ENCODE measurements at places on chromosomes 13 and 19. TPM values are rescaled to one million over a fixed set of nuclear protein-coding genes. Genes with fewer than 3 reads are reported as not detected.
A peak's percentile ranks its signal among the peaks of the same experiment; 100 is the strongest.

The ZNF613 gene
- total RNA-seq = 6.9 TPM

- DNase-seq = no peak
Measured at GRCh38 chr13:94419304-94419924, 60.1 kb downstream of the DCT start.

The SAFB2 gene
- total RNA-seq = 24.6 TPM

The RANBP3 gene
- total RNA-seq = 29.2 TPM

DNA sequence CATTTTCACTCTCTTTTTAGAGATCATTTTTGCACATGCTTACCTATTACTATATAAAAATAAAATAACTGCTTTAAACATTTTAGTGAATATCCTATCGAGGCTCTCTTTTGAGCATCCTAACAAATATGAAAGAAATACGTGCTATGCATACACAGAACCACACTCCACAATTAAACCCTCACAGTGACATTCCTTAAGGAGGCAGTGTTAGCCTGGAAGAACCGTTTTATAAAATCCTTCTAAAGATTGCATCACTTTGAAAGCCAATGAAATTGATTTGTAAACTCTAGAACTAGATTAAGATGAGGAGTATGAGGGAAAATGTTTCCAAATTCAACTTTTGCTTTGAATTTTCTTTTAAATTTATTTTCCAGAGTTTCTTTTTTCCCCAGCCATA is 11.1 kb upstream of the ENOX1 start:
- no peak for DNase-seq

DNA sequence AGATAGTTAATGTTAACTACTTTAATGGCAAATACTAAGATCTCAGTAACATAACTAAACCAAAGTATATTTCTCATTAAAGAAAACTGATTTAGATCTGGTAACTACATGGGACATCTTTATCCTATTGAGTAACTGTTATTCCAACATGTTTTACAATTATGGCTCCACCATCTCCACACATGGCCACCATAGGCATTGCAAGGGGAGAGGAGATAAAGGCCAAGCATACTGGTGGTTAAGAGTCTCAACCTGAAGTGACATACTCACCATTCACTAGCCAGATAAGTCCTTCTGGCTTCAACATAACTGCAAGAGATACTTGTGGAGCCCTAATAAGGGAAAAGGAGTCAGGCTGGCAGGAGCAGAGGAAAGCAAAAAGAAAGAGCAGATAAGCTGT is 1586.4 kb upstream of the SPRY2 start:
- no peak for DNase-seq

DNA sequence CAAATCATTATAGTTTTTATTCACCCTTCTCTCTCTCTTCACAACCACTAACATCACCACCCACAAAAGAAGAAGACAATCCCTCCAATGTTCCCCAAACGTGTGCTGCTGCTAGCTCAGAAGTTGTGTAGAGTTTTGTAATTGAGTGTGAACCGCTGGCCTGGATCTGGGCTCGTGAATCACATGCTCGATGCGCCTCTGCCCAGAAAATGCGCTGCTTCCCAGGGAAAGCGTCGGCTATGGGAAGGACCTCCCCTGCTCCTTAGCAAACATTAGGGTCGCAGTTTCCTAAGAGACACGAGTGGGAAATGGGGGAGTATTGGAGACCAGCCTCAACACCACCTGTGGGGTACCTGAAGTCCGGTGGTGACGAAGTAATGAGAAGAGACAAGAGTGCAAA is 38.4 kb upstream of the ZNF726 start:
- no peak for DNase-seq

DNA sequence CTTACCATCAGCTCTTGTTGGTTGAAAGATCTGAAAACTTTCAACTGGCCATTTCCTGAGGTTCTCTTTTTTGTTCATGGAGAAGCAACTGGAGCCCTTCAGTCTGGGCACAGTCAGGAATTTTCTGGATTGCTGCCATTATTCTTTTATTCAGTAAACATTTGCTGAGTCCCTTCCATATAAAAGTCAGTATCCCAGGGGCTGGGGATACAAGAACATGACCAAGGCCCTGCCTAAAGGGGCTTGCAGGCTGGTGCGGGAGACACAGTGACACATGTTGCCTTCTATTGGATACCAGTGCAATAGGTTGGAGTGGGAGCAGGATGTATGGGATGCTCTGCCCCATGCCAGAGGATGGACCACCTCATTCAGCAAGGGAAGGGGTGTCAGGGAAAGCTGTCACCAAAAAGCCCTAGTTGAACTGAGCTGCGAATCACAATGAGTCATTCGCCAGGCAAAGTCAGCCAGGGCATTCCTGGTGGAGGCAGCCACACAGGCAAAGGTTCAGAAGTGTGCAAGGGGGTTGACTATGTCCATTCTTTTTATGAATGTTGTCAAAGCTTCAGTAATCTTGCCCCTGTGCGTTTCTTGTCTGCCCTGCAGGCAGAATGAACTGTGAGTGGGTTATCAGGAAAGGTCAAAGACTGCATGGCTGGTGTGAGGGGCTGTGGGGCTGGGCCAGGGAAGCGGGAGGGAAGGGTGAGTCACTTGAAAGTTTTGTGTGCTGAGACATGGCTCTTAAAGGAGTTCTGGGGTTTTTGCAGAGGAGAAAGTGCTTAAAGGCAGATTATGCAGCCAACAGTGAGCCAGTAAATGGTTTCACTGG is 395.9 kb downstream of the KCNRG start:
- no peak for DNase-seq

DNA sequence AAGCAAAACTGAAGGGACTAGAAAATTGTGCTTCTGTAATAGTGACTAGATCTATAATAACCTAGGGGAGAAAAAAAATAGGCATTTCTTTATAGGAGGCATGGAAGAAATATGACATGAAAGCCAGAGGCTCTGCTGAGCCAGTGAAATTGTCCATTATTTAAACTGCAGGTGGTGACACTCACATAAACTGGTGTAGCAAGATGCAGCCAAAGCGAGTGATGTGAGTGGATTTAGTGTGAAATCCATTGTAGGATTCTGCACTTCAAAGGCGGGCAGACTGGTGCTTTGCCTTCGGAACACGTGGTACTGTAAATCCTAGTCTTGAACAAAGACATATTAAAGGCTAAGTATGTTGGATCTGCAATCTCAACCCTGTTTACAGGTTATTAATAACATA is 361.9 kb downstream of the TBC1D4 start:
- DNase-seq = no peak

The OXGR1 gene
- total RNA-seq = 0.75 TPM

DNA sequence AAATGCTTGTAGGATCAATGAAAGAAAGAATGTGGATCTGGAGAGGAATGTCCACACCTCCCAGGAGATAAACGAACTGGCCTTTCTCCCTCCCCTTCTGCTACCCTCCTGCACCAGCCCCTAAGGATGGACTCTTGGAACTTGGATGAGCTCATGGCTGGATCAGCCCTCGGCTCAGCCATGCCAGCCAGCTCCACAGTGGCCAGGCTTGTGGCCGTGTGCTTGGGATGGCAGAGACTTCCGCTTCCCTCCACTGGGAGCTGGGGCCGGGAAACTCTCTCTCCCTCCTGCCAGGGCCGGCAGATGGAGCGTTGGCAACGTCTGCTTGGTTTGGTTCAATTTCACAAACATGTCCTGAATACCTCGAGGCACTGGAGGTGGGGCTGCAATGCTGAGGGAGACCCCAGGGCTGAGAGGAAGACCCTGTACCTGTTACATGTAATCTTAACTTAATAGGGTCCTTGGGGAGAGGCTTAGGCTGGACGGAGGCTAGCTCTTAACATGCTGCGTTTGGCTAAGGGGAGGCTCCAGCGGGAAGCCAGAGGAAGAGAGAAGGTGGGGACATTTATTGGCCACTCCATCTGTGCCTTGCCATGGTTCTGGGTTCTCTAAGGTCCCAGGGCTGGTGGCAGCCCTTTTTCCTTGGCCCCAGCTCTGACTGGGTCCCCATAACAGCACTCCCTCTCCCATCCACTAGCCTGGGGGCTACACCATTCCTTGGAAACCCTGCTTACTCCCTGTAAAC is 152.5 kb downstream of the IER2 start:
- peak; percentile 19 for DNase-seq

GRCh38 chr13:26602783-26603182 is 45.3 kb downstream of the WASF3 start:
- no peak for DNase-seq

GRCh38 chr13:111912991-111913760 is 153.8 kb upstream of the SOX1 start:
- no peak for DNase-seq

GRCh38 chr13:27857282-27857681 is 62.5 kb upstream of the PDX1 start:
- peak; percentile 22 for DNase-seq

GRCh38 chr13:60944863-60945262 is 470.8 kb downstream of the PCDH20 start:
- DNase-seq = no peak

The ZNF534 gene
- 0.22 TPM for total RNA-seq

DNA sequence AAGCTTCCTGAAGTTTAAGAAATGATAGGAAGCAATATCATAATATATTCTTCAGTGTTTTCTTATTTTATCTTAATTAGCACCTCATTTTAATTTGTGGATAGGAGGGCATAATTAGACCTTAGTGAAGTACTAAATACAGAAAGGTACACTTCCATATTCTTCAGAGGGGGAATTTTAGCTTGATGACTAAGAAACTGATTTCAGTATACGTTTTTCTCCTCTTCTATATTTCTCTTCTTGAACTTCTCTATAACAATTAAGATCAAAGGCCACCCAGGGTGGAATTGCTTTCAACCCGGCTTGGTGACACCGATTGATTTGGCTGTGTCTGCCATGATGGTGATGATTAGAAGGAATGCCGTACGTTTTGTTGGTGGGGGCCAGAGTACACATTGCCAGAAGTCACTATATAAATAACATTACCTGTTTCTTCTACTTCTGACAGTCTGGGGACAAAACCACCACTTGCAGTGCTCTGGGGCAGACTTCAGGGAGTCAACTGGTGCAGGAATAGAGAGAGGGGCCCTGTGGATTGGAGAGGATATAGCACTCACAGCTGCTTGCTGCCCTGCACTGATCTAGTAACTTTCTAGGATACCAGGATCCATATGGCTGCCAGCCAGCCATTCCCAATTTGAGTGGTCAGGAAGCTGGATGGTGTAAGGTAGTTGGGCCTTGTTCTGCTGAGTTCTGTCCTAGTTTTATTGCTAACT is 73.8 kb downstream of the SPATA13 start:
- DNase-seq = no peak

GRCh38 chr13:44052780-44053184 is 173.1 kb downstream of the LACC1 start:
- peak; percentile 35 for DNase-seq

DNA sequence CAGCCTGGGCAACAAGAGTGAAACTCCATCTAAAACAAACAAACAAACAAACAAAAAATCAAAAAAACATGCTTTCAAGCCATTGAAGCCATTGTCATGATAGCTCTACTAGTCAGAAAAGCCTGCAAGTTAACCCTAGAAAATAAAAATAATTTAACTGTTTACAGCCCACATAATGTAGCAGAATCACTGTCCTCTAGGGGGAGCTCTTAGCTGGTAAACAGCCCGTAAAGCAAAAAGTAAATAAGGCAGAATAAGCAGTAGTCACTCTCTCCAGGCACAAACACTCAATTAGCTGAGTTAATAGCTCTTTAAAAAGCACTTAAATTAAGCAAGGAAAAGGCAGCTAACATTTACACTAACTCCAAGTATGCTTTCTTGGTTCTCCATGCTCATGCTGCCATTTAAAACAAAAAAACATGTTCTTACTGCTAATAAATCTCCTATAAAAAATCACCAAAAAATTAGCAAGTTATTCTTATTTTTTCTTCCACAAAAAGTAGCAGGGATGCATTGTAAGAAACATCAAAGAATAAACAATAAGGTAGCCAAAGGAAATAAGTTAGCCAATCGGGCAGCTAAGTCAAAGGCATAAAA is 11.3 kb downstream of the LILRB4 start:
- DNase-seq = no peak

GRCh38 chr13:23567906-23568460 is 2.2 kb upstream of the TNFRSF19 start:
- DNase-seq = no peak

DNA sequence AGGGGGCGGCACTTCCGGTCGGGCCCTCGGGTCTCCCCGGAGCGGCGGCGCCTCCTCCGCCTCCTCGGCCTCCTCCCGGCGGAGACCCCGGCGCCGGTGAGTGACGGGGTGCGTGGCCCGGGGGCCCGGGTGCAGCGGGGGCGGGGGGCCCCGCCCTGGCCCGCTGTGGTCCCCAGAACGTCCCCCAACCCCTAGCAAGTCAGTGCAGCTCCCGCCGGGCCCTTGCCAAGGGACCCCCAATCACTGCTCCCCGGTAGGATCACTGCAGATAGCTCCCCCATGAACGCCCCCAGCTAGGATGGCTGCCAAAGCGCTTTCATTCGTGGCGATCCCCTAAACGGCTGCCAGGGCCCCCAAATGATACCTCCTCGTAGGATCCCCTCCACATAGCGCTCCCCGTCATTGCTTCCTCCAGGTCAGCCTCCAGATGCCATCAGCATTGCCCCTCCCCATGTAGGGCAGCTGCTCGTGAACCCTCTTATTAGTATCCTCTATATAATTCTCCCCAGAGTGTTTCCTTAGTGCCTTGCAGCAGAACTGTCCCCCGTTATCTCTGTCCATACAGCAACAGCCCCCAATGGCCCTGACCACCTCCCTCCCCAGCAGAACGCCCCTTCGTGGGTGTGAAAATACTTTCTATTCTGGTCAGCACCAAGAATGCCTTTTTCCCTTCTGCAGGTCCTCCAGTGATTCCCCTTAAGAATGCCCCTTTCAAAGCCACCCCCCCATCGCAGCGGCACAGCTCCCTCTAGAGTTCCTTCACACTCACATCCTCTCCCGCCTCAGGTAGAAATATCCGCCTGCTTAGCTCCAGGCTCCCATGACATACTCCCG is at the start of gene ZNF865:
ZNF865 (plus strand) TSS at position 11 of the 834 bp plus-strand sequence. CDS start 7,972 bp downstream, outside the sequence.
- peak; percentile 89 for DNase-seq

DNA sequence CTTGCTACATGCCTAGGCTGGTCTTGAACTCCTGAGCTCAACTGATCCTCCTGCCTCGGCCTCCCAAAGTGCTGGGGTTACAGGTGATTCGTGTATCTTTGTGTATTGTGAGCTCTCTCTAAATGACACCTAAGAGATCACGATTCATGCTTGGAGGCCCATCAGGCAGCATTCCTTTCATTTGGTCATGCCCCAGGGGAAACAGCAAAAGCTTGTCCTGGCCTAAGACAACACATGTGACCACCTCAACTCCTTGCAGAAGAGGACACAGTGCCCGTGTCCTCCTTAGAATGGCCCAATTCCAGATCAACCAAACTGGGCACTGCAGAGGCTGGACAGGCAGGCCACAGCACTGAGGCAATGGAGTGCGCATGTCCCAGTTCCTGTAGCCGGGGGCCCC is 32.5 kb downstream of the ZC3H4 start:
- DNase-seq = no peak

The TRPM4 gene
- total RNA-seq = 13.1 TPM

The ZNF836 gene
- 15.4 TPM for total RNA-seq

- peak; percentile 41 for DNase-seq
Measured at GRCh38 chr19:6811906-6812305, 39.4 kb downstream of the VAV1 start.

All from muscle of leg (tissue), 16 donors.